ENCODE measurements at places on chromosomes 5 and 9. TPM values are rescaled to one million over a fixed set of nuclear protein-coding genes. Genes with fewer than 3 reads are reported as not detected.

The LCN2 gene
- total RNA-seq, result not detected

The PCDHGA10 gene
- 5.2 TPM for total RNA-seq

The LEAP2 gene
- total RNA-seq, result 0.11 TPM

The PHF24 gene
- 0.11 TPM for total RNA-seq

The IFNB1 gene
- not detected for total RNA-seq

The NUTM2G gene
- not detected for total RNA-seq

The IL13 gene
- not detected for total RNA-seq

The CDKN2B-AS1 gene
- total RNA-seq, result 4.1 TPM

The FRMPD1 gene
- not detected for total RNA-seq

The ENTPD8 gene
- total RNA-seq, result 0.12 TPM

The ADAMTS16 gene
- total RNA-seq, result 0.77 TPM

The SLC46A2 gene
- not detected for total RNA-seq

The ERAP2 gene
- total RNA-seq, result 50.8 TPM

The SLCO6A1 gene
- total RNA-seq, result not detected

The C5orf63 gene
- total RNA-seq, result 2.7 TPM

The ZNF782 gene
- 3.3 TPM for total RNA-seq

The SLC9A3 gene
- 1.2 TPM for total RNA-seq

The CARD6 gene
- 5.9 TPM for total RNA-seq

The SMIM33 gene
- not detected for total RNA-seq

The SLC45A2 gene
- under 0.01 TPM for total RNA-seq

The LRRC26 gene
- total RNA-seq, result not detected

The PDLIM4 gene
- total RNA-seq, result 107 TPM

The NR2F1-AS1 gene
- total RNA-seq, result 20.1 TPM

The GRM6 gene
- not detected for total RNA-seq

The KCNMB1 gene
- total RNA-seq, result under 0.01 TPM

The SHC3 gene
- total RNA-seq, result 25.5 TPM

The KLF9 gene
- 33.4 TPM for total RNA-seq

The SHOC1 gene
- not detected for total RNA-seq

The SLC6A19 gene
- not detected for total RNA-seq

The OR13J1 gene
- total RNA-seq, result not detected

The TLR4 gene
- total RNA-seq, result 2.5 TPM

The SCGB3A2 gene
- total RNA-seq, result not detected

The TSLP gene
- total RNA-seq, result 2.5 TPM

The UBE2QL1 gene
- 0.11 TPM for total RNA-seq

The PKD2L2 gene
- not detected for total RNA-seq

The PDE6A gene
- total RNA-seq, result not detected

The LCN6 gene
- not detected for total RNA-seq

The PRDM9 gene
- not detected for total RNA-seq

The SLC27A6 gene
- total RNA-seq, result 2.2 TPM

The CYLC2 gene
- total RNA-seq, result not detected

The PRELID2 gene
- 23.5 TPM for total RNA-seq

The CCDC180 gene
- total RNA-seq, result 4.5 TPM

The ZFAND5 gene
- total RNA-seq, result 113 TPM

The SLC34A3 gene
- not detected for total RNA-seq

The SSNA1 gene
- total RNA-seq, result 60.9 TPM

The GRXCR2 gene
- total RNA-seq, result not detected

The CCDC152 gene
- total RNA-seq, result 1.2 TPM

The LCN1 gene
- total RNA-seq, result not detected

The SHISAL2B gene
- total RNA-seq, result not detected

All from uterine smooth muscle cell (primary cell).